ENCODE measurements at places on chromosomes 7 and 10.

- DNase-seq: no peak
Observed at GRCh38 chr10:97318772-97319651, at the start of gene FRAT1. FRAT1 (plus strand) TSS chr10:97319271; CDS start chr10:97319454, 183 bp downstream.

- no peak for DNase-seq
Observed at GRCh38 chr10:51602326-51602725, 97.1 kb downstream of the CSTF2T start.

GRCh38 chr10:62634576-62634975 lies 169.9 kb upstream of the ADO start:
- DNase-seq: no peak

- DNase-seq: peak; percentile 66
Observed at GRCh38 chr7:90180011-90180585, 25.8 kb downstream of the STEAP1 start.

DNA sequence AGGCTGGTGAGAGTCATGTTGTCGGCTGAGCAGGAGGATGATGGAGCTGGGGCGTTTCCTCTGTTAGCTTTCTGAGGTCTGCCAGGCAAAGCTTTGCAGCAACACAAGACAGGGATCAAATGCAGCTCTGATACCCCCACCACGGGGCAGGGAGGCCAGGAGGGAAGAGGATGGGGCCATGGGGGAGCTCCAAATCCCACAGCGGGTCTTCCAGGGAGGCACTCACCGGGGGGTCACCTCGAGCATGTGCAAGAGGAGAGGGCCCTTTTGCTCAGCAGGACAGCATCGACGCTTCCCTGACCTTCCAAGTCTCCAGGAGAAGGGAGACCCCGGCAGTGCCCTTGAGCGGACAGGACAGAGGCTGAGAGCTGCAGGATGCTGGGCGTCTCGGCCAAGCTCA lies 127.5 kb downstream of the WDR37 start:
- no peak for DNase-seq

GRCh38 chr10:46074196-46074946 lies 28.3 kb upstream of the MSMB start:
- DNase-seq: no peak

- DNase-seq: no peak
Observed at GRCh38 chr10:6811153-6811552, 231.1 kb upstream of the PRKCQ start.

- DNase-seq: no peak
Observed at GRCh38 chr10:91162050-91162494, 58.4 kb upstream of the PCGF5 start.

DNA sequence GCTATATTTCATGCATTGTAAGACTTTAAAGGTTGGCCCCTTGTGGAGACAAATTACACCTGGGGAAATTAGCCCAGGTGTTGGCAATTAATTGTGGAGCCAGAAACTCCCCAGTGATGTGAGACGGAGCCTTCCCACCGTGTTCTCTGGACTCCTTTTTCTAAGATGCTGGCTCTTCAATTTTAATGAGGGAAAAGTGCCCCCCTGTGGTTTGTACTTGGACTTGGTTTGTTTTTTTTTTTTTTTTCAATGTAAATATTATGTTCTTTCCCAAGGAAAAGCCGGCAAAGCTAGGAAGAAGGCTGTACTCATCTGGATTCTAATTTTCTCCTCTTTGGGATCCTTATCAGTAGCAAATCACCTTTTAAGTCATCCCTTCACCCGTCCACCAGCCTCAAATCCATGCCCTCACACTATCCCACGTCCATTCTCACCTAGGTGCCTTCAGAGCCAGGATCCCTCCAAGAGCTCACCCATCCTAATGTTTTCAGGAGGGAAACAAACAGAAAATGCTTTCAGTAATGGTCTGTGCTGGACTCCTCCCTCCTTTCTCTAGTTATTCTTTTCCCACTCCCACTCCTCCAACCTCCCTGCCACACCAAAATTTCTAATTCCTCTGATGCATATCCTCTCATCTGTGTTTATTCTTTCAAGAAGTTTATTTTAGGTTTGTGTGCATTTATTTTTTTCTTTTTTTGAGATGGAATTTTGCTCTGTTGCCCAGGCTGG lies 20.4 kb upstream of the ST8SIA6 start:
- no peak for DNase-seq

GRCh38 chr7:51141451-51142003 lies 175.1 kb downstream of the COBL start:
- DNase-seq: no peak

DNA sequence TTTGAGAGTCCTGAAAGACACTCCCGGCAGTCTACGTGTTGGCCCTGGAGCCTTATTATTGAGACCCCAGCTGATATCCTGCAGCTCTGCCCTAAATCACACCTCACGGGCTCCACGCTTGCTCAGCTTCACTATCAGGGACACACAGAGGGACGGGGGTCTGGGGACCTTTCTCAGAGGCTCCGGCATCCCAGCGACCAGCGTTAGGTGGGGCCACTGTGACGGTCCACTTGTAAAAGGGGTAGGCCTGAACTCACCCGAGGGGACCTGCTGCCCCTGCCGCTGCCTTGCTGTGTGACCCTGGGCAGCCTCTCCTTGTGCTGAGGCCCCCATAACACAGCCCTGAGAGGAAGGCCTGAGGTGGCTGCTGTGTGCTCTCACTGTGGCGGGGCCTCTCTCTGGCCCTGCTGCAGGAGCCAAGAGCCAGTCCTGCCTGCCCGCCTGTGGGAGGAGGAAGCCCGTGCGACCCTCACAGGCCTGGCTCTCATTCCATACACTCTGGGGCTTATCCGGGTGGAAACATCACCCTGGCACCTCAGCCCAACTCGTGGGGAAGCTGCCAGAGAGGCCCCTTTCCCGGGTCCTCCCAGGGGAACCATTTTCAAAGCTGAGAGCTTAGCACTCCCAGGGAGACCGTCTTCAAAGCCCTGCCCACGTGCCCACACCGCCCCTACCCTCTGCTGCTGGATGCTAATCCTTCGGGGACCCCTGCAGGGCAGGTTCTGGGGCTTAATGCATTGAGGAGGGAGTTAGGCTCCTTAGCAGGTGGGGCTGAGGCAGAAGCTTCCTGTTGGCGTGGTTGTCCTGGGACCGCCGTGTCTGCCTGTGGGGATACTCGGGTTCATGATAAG lies 21.7 kb downstream of the AQP1 start:
- no peak for DNase-seq

GRCh38 chr10:122468926-122469781 lies 7.8 kb downstream of the HTRA1 start:
- DNase-seq: peak; percentile 95

- DNase-seq: no peak
Observed at GRCh38 chr7:78749052-78749746, 704.3 kb downstream of the MAGI2 start.

Data from epithelial cell of proximal tubule (primary cell).